ENCODE measurements at places on chromosomes 7 and 10.

DNA sequence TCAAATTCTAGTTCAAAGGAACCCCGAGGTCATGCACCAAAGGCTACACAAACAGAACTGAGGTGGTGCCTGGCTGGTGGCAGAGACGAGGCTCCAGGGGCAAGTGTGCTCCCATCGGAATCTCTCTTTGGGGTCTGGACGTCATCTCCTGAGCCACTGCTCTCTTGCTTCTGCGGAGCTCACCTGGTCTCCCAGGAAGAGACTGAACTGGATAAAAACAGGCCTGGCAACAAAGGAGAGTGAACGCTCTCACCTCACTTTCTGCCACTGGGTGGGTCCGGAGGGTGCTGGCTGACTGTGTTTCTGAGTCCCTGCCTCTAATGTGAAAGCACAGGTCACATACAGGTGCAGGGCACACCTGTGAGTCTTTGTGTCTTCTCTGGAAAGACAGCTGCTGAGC lies 22.4 kb downstream of the VIPR2 start:
- no peak for DNase-seq

DNA sequence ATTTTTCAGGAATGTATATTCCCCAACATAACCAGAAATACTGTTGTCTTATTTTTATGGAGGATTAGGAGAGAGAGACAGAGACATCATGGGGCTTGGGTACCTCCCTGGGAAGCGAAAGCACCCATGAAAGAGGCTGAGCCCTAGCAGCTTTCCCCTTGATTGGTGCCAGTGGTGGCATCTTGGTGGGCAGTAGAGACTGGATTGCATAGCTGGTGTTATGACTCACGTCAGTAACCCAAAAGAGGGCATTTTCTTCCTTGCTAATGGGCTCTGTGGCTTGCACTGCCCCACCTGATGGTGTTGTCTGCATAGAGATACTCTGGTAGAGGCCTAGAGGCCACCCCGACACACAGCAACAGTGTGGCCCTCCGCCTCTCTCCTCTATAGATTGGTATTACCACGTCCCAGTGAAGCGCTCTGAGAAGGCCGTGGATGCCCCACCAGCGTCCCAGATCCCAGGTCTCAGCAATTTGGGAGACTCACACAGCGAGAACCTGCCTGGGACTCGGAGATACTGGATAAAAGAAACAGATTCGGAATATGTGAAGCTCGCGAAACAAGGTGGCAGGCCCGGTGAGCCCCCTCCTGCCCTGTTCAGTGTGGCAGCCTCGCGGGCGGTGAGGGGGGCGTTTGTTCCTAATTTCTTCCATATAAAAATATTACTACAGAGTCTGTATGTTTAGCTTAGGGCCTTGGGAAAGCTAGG lies 5.8 kb downstream of the C7orf57 start:
- peak; percentile 47 for DNase-seq

DNA sequence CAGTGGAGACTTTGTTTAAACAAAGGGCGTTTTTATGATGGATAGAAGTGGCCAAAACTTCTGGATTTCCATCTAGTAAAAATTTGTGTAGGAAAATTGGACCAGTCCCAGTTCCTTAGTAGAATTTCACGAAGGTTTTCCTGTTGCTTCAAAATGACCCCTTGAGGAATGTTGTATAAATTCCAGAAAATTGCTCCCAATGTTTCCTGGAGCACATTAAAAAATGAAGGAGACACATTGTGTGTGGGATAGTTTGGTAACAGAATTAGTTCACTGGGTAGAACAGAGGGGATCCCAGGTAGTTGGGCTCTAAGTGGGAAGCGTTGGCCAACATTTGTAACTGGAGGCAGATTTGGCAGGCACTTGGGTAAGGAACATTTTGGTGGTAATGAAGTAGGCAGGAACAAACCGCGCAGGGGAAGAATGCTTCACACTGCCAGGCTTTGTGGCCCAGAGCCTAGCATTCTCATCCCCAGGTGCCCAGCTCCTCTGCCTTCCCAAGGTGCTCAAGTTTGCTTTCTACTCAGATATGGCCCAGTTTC lies 758.6 kb downstream of the AUTS2 start:
- no peak for DNase-seq

GRCh38 chr7:104366390-104366789 lies 38.0 kb downstream of the LHFPL3 start:
- DNase-seq: peak; percentile 15

DNA sequence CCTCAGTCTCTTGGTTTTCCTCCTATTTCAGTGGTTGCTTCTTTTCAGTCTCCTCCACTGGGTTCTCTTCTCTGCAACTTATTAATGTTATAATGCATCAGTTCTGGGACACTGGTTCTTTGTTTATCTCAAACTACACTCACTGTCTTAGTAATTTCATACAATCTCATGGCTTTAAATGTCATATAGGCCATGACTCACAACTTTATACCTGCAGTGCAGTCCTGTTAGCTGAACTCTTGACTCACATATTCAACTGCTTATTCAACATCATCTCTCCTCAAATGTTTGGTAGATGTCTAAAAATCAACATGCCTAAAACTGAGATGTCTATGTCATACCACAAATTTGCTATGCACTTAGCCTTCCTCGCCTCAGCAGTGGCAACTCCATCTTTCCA lies 101.2 kb upstream of the PALS2 start:
- no peak for DNase-seq

- peak; percentile 37 for DNase-seq
Observed at GRCh38 chr7:138663725-138664710, 37.1 kb downstream of the SVOPL start.

GRCh38 chr10:14703631-14704001 lies 71.1 kb downstream of the FAM107B start:
- no peak for DNase-seq

GRCh38 chr7:41869997-41870396 lies 167.1 kb upstream of the INHBA start:
- DNase-seq: no peak

DNA sequence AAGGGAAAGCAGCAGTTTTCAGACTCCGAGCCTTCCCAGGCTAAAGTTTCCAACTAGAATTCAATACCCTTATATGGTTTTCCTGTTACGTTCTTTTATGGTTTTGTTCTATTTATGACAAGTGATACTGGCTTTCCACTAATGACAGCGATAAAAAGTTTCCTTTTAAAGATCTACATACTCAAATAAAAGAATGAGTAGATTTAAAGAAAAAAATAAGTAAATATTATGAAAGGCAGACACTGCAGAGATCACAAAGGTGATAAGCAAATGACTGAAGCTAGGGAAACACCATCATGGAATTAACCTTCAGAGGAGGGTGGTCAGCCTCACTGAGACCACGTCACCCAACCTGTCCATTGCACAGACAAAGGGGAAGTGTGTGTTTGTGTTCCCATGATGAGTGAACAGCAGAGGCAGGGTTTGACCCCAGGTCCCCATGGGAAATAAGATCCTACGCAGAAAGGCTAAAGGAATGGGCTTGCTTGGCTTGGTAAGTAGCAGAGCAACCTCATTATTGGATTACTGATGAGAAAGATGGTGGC lies 4.0 kb downstream of the VSIR start:
- DNase-seq: no peak

DNA sequence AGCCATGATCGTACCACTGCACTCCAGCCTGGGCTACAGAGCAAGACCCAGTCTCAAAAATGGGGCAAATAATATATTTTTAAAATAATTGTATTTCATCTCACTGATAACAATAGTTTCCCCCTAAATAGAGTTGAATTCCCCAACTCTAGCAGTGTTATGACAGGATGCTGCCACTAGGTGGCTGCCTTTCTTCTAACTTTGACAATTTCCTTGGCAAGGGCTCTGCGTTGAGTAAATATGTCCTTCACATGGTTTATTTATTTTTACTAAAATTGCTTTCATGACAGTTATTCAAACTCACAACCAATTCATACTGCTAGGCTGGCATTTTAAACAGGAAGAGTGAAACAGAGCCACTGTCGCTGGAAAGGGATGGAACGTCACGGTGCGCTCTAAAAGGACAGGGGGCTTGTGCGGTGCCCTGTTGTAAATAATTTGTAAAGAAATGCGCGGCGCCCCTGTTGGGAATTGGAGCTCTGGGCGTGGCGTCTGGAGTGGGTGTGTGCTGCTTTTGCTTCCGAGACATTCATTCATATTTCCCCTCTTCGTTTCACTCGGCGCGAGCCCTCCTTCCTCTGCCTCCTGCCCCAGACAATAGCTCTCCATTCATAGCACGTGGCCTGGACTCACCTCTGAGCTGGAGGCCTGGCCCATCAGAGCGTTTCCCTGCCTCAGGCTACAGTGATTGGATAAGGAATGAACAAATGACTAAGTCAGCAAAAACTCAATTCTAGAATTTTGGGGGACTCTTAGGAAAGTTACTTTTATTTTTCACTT lies 20.5 kb upstream of the PITRM1 start:
- peak; percentile 33 for DNase-seq

- no peak for DNase-seq
Observed at GRCh38 chr7:70380421-70381015, 751.4 kb upstream of the GALNT17 start.

GRCh38 chr7:10973942-10974911 lies 555 bp downstream of the PHF14 start:
- DNase-seq: no peak

GRCh38 chr10:68242051-68242450 lies 10.1 kb upstream of the ATOH7 start:
- DNase-seq: no peak

- no peak for DNase-seq
Observed at GRCh38 chr10:114635101-114635500, 23.0 kb downstream of the ABLIM1 start.

DNA sequence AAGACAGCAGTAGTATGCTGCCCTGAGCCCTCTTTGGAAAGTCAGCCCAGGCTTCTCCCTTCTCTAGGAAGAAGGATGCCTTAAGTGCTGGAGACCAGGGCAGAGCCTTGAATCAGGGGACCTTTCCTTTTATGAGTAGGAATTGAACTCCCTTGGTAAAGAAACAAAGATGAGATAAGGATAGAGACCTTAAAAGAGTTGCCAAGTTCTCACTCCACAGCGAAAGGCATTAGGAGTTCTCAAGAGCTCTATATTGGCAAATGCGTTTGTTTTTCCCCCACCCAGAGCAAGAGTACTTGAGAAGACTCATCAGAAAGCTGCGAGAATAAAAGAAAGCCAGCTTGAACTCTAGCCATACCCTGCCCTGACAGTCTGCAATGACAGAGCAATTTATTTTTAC lies 72.9 kb upstream of the OGDHL start:
- no peak for DNase-seq

DNA sequence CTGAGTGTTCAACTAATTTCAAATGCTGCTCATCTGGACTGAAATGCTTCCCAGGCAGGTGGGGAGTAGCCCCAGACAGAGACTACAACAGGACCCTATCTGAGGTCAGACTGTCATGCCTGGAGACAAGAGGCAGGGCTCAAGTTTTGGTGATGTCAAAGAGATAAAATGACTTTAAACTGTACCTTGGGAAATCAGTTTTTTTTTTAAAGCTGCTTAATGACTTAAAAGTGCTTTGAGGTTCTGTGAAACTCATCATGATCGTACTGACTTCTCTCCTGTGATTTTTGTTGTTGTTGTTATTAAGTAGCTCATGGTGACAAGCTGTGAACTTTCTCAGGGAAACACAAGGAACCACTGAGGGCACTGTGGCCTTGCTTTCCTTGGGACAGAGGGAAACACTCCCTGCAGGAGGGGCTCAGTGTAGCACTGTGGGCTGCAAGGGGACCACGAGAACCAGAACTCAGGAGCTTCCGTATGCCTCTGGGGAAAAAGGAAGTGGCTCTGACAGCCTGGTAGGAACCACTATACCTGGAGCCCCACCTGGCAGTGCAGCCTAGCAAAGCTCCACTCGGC lies 9.5 kb downstream of the HIPK2 start:
- DNase-seq: no peak

- no peak for DNase-seq
Observed at GRCh38 chr7:55199418-55199817, 165.7 kb upstream of the LANCL2 start.

DNA sequence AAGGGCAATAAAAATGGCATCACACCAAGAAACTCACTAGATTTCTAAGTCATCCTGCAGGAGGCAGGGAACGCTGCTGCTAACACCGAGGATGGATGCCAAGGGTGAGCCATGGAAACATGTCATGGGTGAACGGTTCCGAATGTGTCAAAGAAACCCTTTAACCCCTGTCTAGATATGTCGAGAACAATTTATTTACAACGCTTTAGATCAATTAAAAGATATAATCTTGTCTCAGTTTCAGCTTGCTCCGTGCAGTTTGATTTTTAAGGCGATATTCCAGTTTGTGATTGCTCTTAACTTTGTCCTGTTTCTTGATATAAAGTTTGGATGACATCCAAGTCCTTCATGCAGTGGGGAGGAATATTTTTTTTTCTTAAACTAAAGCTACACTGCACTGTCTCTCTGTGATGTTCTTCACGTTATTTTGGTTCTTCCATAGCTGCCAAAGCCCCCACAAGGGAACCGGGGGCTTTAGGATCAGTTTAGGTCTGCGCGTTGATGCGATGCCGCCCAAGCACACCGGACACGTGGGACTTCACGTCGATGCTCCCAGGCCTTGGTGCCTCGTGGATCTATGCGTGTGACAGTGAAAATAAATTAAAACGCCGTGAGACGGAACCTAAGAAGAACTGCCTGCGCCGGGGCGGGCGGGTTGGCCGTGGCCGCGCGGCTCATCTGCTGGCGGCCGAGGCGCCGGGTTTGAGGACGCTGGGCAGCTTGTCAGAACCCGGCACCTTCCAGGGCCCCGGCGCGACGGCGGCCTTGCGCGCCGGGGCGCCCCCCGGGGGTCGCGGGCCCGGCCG lies 220.3 kb downstream of the PHTF2 start:
- DNase-seq: no peak
